Neural crest cell (in vitro differentiated cells): ENCODE measurements at places on chromosomes 4 and X. TPM values are rescaled to one million over a fixed set of nuclear protein-coding genes. Genes with fewer than 3 reads are reported as not detected.
A peak's percentile ranks its signal among the peaks of the same experiment; 100 is the strongest.

KLHL2 gene
- 14.9 and 17.4 TPM in 2 replicates for total RNA-seq

SULT1B1 gene
- total RNA-seq: not detected in 2 replicates

MTNR1A gene
- total RNA-seq: 0.98 and 1.2 TPM in 2 replicates

GRCh38 chrX:71367396-71367795 is 1.2 kb downstream of the TAF1 start:
- no peak for DNase-seq

DNA sequence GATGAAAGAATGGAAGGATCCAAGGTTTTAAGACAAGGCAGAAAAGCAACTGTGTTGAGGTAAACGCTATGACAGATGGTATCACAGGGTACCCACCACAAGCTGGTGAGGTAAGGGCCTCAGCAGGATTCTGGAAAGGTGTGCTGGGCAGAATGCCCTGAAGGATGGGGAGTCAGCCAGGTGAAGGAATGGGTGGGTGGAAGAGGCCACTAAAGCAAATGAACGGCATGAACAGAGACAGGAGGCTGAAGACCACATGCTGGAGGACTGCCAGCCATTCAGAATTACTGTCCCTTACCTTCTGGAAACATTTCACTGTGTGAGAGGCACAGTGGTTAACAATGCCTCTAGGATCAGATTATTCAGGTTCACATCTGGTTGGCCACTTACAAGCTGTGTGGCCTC is 23.6 kb downstream of the GPRIN3 start:
- no peak for DNase-seq

GRCh38 chr4:87018753-87019152 is 83.9 kb downstream of the AFF1 start:
- DNase-seq: no peak

GRCh38 chr4:54607067-54607466 is 50.7 kb upstream of the KIT start:
- no peak for DNase-seq

DNA sequence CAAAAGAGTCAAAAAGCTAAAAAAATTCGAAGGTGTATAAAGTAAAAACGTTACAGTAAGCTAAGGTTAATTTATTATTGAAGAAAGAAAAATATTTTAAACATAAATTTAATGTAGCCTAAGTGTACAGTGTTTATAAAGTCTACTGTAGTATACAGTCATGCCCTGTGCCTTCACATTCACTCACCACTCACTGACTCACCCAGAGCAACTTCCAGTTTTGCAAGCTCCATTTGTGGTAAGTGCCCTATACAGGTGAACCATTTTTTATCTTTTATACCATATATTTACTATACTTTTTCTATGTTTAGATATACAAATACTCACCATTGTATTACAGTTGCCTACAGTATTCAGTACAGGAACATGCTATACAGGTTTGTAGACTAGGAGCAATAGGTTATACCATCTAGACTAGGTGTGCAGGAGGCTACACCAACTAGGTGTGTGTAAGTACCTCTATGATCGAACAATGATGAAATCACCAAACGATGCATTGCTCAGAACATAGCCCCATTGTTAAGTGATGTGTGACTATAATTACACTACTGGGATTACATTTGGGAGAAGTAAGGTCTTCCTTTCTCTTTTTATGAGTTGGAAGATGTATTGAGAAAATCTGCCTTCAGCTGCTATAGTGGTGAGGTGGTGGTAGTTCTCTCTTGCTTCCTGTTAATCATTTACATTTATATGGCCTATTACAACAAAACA is 27.2 kb downstream of the TMSB4X start:
- DNase-seq: no peak

- peak; percentile 55 for DNase-seq
Observed at GRCh38 chr4:27684610-27685011, 824.0 kb downstream of the STIM2 start.

DNA sequence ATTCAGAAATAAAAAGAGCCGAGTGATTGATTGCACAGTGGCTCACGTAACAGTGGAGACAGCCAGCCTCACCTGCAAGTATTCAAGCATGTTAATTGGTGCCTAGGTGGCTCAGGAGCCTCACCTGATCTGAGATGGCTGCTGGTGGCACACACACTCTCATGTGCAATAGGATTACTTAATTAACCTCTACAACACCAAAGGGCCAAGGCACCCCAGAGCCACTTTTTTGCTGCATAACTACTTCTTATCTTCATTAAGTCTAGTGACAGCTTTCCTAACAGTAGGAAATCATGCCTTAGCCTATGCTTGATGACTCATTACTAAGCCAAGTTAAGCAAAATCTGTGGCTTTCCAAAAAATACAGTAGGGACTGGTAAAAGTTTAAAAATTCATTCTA is 117.3 kb upstream of the NOCT start:
- DNase-seq: no peak
